A549 treated with CORT108297 at 1 μM for 4 hours (cell line): ENCODE measurements at places on chromosomes 6 and 20. TPM values are rescaled to one million over a fixed set of nuclear protein-coding genes. Genes with fewer than 3 reads are reported as not detected.

NKAIN4 gene
- total RNA-seq: 5.4 to 9.4 TPM (median 6.4 TPM) in 5 replicates

VGLL2 gene
- total RNA-seq: not detected in 5 replicates

PIGU gene
- total RNA-seq: 23.3 to 31.6 TPM (median 28.6 TPM) in 5 replicates

SLC44A4 gene
- 0.06 to 0.16 TPM in 2 of 5 replicates, not detected in the others for total RNA-seq

SLC29A1 gene
- total RNA-seq: 41.8 to 58.1 TPM (median 55.7 TPM) in 5 replicates

RIPPLY2 gene
- total RNA-seq: 0.17 to 0.65 TPM (median 0.50 TPM) in 5 replicates

GINS1 gene
- 27.5 to 33.7 TPM (median 32.5 TPM) in 5 replicates for total RNA-seq

QKI gene
- total RNA-seq: 30.3 to 62.5 TPM (median 48.5 TPM) in 5 replicates

SOX12 gene
- total RNA-seq: 18.4 to 29.9 TPM (median 29.6 TPM) in 5 replicates

ZNF165 gene
- 0.93 to 1.1 TPM (median 0.98 TPM) in 5 replicates for total RNA-seq

SPATA2 gene
- total RNA-seq: 7.0 to 10.1 TPM (median 8.5 TPM) in 5 replicates

PDE7B gene
- 0.89 to 1.5 TPM (median 1.3 TPM) in 5 replicates for total RNA-seq

SYTL3 gene
- 0.98 to 1.4 TPM (median 1.1 TPM) in 5 replicates for total RNA-seq

ELOVL2 gene
- total RNA-seq: 5.8 to 8.0 TPM (median 6.9 TPM) in 5 replicates

RAB44 gene
- 0.03 to 0.08 TPM (median 0.05 TPM) in 4 of 5 replicates, not detected in the other for total RNA-seq

BLOC1S5 gene
- total RNA-seq: 5.7 to 8.9 TPM (median 7.6 TPM) in 5 replicates

EPPIN gene
- not detected in 5 replicates for total RNA-seq

ANGPT4 gene
- total RNA-seq: 0.01 to 0.04 TPM (median 0.02 TPM) in 4 of 5 replicates, not detected in the other

FKBP1C gene
- total RNA-seq: 1.8 to 2.3 TPM (median 2.2 TPM) in 5 replicates

DNAH8 gene
- total RNA-seq: not detected in 5 replicates

RAMACL gene
- total RNA-seq: 0.13 to 0.20 TPM (median 0.16 TPM) in 4 of 5 replicates, not detected in the other

FILIP1 gene
- 0.18 to 0.53 TPM (median 0.32 TPM) in 5 replicates for total RNA-seq
